Uterus (tissue), 4 donors: ENCODE measurements at places on chromosomes 2 and 18. TPM values are rescaled to one million over a fixed set of nuclear protein-coding genes. Genes with fewer than 3 reads are reported as not detected.

Gene DSG1
- total RNA-seq: not detected

Gene IL18RAP
- 1.9 TPM for total RNA-seq

Gene ALKAL2
- total RNA-seq: 3.3 TPM

DNA sequence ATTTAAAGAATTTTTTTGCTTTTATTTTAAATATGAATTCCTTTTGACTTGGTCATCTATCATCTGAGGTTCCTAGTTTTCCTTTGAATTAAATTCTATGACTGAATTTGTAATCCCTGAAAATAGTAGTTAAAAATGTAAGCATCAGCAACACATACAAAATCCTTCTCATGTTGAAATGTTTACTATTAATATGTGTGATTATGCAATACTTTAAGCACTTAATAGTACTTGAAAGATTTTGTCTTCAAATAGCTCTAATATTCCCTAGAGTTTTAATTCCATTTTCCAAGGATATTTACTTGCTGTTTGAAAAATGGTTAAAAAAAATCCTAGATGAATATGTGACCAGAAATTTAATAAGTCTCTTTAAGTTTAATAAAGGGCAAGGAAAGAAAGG lies 26.6 kb upstream of the SPATS2L start:
- no peaks in the 10 kb centered on the region for H3K4me1 ChIP-seq
- no peaks in the 10 kb centered on the region for H3K27me3 ChIP-seq
- no peaks in the 10 kb centered on the region for H3K36me3 ChIP-seq
- H3K27ac ChIP-seq: no peak overlapping the region
- H3K4me3 ChIP-seq: no peak overlapping the region

DNA sequence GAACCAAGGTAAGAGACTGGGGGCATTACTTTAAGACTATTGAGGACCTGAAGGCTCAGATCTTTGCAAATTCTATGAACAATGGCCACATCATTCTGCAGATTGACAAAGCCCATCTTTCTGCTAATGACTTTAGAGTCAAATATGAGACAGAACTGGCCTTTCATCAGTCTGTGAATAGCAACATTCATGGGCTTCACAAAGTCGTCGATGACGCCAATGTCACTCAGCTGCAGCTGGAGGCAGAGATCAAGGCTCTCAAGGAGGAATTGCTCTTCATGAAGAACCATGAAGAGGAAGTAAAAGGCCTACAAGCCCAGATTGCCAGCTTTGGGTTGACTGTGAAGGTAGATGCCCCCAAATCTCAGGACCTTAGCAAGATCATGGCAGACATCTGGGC lies 43.8 kb upstream of the SLC4A10 start:
- H3K36me3 ChIP-seq: no peaks in the 10 kb centered on the region
- no peak for DNase-seq
- H3K4me3 ChIP-seq: no peak overlapping the region
- no peaks in the 10 kb centered on the region for H3K4me1 ChIP-seq

- no peak for DNase-seq
- no peaks in the 10 kb centered on the region for H3K4me1 ChIP-seq
- no peak overlapping the region for H3K4me3 ChIP-seq
- H3K27ac ChIP-seq: no peak overlapping the region
Measured at GRCh38 chr2:3754280-3754679, 50.9 kb downstream of the DCDC2C start.

DNA sequence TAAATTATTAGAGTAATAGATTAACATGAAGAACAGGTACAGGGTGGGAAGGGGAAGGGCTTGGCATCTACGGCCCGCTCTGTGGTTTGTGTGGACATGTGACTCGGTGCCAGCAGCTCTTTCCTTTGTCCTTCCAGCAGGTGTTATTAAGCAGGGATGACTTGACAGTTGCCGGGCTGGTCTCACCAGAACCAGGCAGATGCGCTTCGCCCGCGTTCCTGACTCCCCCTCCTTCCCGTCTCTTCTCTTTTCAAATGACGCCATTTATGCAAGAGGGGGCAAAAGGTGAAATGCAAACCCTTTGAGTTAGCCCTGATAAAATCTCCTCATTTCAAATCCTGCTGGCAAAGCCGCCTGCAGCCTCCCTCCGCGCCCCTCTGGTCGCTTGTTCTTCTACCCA lies 38.9 kb upstream of the MGAT4A start:
- no peaks in the 10 kb centered on the region for H3K36me3 ChIP-seq
- no peak overlapping the region for H3K4me3 ChIP-seq
- H3K27me3 ChIP-seq: no peaks in the 10 kb centered on the region
- DNase-seq: no peak
- H3K27ac ChIP-seq: no peak overlapping the region
